ENCODE measurements at places on chromosomes 6 and 20. TPM values are rescaled to one million over a fixed set of nuclear protein-coding genes. Genes with fewer than 3 reads are reported as not detected.

RAMACL gene
- 2.4 TPM for total RNA-seq

GRCh38 chr6:134026597-134026996, 25.8 kb downstream of the SLC2A12 start:
- no peak for DNase-seq

RHAG gene
- not detected for total RNA-seq

DNA sequence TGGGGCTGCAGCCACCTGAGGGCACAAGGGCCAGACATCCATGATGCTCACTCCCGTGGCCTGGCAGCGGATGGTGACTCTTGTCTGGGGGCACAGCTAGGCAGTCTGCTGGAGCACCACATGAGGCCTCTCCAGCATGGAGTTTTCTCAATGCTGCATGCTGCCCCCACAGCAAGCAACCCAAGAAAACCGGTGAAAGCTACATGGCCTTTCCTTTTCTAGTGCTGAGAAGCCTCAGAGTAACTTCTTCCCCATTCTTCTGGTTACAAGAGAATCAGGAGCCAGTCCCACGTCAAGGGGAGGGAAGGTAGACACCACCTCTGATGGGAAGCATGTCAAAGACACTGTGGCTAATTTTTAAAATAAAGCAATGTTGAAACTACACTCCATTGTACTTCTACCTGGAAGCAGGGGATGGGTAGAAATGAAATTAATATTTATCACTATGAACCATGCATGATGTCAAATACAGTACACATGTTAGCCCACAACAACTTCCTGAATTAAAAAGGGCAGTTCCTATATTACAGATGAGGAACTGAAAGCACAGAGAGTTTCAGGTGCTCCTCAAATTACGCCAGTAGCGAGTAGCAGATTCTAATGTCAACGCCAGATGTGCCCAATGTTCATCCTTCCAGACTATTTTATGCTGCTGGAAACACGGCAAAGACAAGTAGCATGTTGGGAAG, 101.5 kb downstream of the LAMP5 start:
- DNase-seq: no peak

- no peak for DNase-seq
Measured at GRCh38 chr20:62181808-62182207, 1.0 kb upstream of the MTG2 start.

- DNase-seq: no peak
Measured at GRCh38 chr6:145349950-145350510, 385.3 kb downstream of the EPM2A start.

DNA sequence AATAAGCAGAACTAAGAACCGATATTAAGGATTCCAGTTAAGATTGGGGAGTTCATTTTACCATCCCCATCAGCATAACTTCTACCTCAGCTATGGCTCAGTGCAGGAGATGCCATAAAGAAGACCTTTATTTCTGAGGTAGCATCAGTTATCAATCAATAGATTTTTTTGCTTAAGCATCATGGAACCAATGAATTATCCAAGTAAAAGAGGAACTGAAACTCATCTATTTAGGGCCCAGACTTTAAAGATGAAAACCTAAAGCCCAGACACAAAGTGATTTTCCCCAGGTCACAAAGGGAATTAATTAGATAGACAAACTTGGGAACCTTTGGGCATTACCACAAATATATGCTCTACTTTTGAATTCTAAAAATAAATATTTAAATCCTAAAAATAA, 59.2 kb upstream of the TINAG start:
- DNase-seq: no peak

Measured in chondrocyte (in vitro differentiated cells).